ENCODE measurements at places on chromosomes 12 and 14. TPM values are rescaled to one million over a fixed set of nuclear protein-coding genes. Genes with fewer than 3 reads are reported as not detected.

DNA sequence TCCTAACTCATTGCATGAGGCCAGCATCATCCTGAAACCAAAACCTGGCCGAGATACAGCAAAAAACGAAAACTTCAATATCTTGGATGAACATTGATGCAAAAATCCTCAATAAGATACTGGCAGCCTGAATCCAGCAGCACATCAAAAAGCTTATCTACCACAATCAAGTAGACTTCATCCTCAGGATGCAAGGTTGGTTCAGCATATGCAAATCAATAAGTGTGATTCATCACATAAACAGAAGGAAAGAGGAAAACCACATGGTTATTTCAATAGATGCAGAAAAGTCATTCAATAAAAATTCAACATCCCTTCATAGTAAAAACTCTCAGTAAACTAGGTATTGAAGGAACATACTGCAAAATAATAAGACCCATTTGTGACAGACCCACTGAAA is 56.5 kb upstream of the PPFIA2 start:
- no peak for DNase-seq

Gene KRT83
- total RNA-seq, result not detected

Gene ERG28
- total RNA-seq, result 13.5 TPM

- DNase-seq, result no peak
Observed at GRCh38 chr12:76144245-76144549, 59.7 kb upstream of the NAP1L1 start.

- DNase-seq, result no peak
Observed at GRCh38 chr12:28226705-28227104, 36.4 kb downstream of the CCDC91 start.

Gene CCDC198
- total RNA-seq, result not detected

DNA sequence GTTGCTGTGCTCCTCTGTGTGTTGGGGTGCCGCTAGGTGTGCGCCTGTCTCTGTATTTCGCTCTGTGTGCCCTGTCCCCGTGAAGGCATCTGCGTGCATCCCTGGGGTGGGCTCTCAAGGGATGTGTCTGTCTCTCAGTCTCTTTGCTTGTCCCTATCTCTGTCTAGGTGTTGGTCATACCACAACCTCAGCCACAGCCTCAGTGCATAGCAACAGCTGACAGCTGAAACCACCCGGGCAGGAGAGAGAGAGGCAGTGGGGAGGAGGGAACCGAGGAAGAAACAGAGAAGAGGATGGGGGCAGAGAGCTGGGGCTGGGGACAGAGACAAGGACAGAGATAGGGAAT is 953 bp upstream of the NXPH4 start:
- no peak for DNase-seq

DNA sequence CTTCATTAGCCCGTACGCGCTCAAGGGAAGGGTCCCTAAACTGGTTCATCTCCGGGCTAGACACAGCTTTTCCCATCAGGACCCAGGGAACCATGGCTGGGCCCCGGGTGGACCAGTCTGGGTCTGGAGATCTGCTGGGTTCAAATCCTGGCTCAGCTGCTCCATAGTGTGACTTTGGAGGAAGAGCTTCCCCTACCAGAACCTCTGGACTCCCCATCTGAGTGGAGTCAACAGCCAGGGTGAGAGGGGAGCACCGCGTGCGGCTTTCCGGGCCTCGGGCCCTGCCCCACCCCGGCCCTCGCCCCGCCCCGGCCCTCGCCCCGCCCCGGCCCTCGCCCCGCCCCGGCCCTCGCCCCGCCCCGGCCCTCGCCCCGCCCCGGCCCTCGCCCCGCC is 41.2 kb downstream of the BEGAIN start:
- DNase-seq, result peak; percentile 71

DNA sequence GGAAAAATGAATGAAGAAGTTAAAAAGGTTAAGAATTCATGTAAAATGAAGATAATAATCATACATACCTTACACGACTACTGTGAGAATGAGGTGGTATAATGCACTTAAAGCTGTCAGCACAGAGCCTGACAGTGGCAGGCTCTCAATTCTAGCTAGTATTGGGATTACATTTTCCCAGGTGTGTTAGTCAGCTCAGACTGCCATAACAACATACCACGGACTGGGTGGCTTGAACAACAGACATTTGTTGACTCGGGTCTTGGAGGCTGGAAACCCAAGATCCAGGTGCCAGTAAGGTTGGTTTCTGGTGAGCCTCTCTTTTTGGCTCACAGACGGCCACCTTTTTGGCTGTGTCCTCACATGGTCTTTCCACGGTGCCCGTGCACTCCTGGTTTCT is 167.8 kb downstream of the CHST11 start:
- no peak for DNase-seq

DNA sequence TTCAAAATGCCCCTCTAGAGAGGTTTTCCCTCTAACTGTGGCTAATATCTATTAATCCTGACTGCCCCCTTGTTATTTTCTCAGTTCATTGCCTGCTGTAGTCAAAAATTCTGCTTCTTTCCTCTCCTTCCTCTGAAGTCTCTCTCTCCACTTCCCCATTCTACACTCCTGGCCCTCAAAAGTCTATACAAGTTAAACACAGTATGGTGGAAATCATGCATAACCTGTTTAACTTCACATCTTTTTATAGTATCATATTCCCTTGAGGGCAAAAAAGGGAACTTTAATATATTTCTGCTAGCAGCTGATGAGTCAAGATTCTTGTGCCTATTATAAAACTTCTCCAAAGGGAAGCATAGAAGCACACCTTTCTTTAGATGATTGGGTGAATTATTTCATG is 16.7 kb downstream of the GRIP1 start:
- DNase-seq, result no peak

GRCh38 chr14:87542288-87542687 is 450.7 kb downstream of the GALC start:
- no peak for DNase-seq

GRCh38 chr12:29398495-29398894 is 17.5 kb upstream of the ERGIC2 start:
- DNase-seq, result no peak

DNA sequence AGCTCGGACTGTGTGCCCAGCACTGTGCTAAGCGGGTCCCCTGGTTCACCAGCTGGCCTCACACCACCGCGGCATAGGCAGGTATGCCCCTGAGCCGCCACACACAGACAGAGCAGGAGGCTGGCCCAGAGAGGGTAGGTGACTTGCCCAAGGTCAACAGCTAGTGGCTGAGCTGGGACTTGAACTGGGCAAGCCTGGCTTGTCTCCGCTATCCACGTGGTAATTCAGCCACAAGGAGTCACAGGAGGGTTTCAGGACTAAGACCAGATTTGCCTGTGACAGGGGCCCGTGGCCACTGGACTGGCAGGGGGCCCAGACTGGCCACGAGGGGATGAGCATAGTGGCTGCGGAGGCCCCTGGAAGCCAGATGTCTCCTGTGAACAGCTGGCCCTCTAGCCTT is 47.7 kb downstream of the NCOR2 start:
- DNase-seq, result no peak

DNA sequence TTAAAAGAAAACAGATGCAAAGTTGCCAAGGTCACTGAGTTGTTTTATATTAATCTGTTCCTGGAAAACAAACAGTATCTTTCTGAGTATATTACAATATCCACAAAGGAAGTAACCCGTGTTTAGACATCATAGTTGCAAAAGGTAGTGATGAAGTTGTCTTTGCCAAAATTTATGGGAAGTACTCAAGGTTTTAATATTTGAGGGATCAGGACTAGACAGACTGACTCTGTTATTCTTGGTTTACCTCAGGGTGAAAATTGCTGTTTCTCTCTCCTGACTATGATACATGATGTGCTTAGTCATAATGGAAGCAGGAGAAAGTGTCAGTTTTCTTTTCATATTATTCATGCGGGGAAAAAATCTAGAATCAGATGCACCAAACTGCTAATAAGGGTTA is 28.3 kb downstream of the TMEM233 start:
- no peak for DNase-seq

DNA sequence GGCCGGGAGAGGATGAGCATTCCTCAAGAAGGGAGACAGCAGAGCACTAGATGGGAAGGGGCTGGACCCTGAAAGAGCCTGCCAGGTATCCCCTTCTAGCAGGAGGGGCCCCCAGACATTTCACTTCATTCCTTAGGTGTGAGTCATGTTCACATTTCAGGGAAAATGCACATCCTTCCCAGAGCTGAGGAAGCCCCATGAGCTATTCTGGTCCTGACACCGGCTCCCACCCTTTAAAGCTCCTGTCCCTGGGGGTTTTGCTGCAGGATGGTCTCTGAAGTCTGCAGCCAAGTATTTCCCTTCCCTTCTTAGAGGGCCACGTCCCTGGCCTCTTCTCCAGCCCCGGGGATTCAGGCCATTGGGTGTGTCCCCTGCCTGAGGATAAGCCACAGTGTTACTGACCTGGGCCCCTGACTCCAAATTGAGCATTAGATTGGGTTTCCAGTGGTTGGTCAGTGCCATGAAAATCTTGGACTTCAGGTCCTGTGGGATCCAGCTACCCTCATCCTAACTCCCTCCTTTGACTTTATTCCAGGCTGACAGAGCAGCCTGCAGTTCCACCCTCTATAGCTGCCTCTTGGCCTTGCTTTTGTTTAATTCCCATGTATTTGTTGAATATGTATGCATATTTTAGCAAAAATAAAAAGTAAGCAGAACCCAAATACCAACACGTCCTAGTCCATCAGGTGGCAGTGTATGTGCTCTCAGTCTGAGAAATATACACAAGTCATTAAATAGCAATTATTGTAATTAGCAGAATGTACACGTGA is 267.1 kb downstream of the CACNA1C start:
- no peak for DNase-seq

DNA sequence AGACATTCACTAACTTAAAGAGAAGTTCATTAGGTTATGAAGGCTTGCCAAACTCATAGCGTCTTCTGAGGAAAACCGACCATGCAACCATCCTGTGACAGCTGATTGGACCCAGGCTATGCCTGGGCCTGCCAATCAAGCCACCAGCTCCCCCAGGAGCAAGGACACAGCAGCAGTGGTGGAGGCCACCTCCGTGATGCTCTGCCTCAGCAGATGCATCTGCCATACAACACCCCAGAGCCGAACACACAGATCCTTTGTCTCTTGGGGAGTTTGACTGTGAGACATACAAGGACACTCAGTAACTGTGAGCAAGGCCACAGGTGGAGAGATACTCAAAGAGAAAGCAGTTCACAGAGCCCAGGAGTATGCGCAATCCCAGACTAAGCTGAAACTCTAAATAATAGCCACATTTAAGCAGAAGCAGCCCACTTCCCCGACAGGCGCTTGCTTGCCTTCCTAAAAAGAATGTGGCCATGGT is 10.0 kb upstream of the CNIH1 start:
- no peak for DNase-seq

Gene EVL
- 32.0 TPM for total RNA-seq

GRCh38 chr12:45938566-45938965 is 51.8 kb downstream of the SCAF11 start:
- DNase-seq, result no peak

Gene RIPK3
- total RNA-seq, result 71.7 TPM

GRCh38 chr14:61322011-61322798 is 826 bp downstream of the PRKCH start:
- peak; percentile 83 for DNase-seq

Gene NUAK1
- total RNA-seq, result 5.4 TPM

Measured in mucosa of descending colon (tissue), 3 donors.